ENCODE measurements at places on chromosomes 5 and 9. TPM values are rescaled to one million over a fixed set of nuclear protein-coding genes. Genes with fewer than 3 reads are reported as not detected.

GRCh38 chr9:95009459-95009858 is 283.0 kb downstream of the AOPEP start:
- H3K27ac ChIP-seq: peak overlapping the region; percentile 43
- peaks cover 38% of the 10 kb centered on the region for H3K36me3 ChIP-seq
- H3K4me1 ChIP-seq: peaks cover 26% of the 10 kb centered on the region
- no peak overlapping the region for H3K4me3 ChIP-seq
- peak; percentile 65 for DNase-seq

Gene PCDHB10
- total RNA-seq: 7.0 TPM

DNA sequence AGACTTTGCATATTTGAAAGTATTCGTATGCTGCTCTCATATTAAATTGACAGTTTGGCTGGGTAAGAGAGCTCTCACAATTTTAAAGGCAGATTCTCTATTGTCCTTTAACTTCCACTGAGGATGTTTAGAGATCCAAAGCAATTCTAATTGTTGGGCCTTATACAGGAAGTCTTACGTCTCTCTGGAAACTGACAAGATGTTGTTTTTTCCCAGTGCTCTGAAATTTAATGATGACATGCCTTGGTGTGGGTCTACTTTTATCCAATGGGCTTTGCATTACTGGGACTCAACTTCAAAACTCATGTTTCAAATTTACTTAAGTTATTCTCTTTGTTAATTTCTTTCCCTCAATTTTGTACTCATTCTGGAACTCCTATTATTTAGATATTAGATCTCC is 191.5 kb downstream of the SNX18 start:
- no peaks in the 10 kb centered on the region for H3K4me1 ChIP-seq
- no peaks in the 10 kb centered on the region for H3K36me3 ChIP-seq

Gene SPATA9
- total RNA-seq: 0.98 TPM

GRCh38 chr5:103364074-103364473 is 105.5 kb downstream of the MACIR start:
- no peaks in the 10 kb centered on the region for H3K27me3 ChIP-seq
- no peak overlapping the region for H3K27ac ChIP-seq
- DNase-seq: no peak
- H3K4me1 ChIP-seq: no peaks in the 10 kb centered on the region
- H3K36me3 ChIP-seq: no peaks in the 10 kb centered on the region

- H3K36me3 ChIP-seq: no peaks in the 10 kb centered on the region
- DNase-seq: peak; percentile 44
- H3K4me3 ChIP-seq: no peak overlapping the region
- no peak overlapping the region for H3K27ac ChIP-seq
- H3K27me3 ChIP-seq: no peaks in the 10 kb centered on the region
- H3K4me1 ChIP-seq: no peaks in the 10 kb centered on the region
Measured at GRCh38 chr5:14086261-14086660, 56.9 kb upstream of the TRIO start.

GRCh38 chr5:11177999-11178711 is 417.1 kb upstream of the DAP start:
- H3K4me1 ChIP-seq: no peaks in the 10 kb centered on the region
- no peaks in the 10 kb centered on the region for H3K36me3 ChIP-seq
- H3K4me3 ChIP-seq: no peak overlapping the region
- no peak overlapping the region for H3K27ac ChIP-seq
- H3K27me3 ChIP-seq: no peaks in the 10 kb centered on the region
- peak; percentile 7 for DNase-seq

DNA sequence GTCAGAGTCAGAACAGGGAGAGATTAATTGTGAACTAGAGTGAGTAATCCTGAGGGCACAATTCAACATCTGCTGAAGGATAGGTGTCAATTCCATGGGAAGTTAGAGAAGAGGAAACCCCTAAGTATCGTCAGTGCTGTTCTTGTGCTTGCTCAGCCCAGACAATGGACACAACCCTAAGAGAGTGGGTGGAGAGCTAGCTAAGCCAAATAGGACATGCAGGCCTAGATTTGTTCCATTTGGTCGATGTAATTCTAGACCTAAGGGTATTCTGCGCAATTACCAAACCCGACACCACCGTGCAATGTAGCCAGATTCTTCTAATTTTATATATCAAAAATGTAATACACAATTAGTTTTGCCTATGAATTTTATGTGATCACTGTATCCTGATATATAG is 431.6 kb downstream of the SH3GL2 start:
- no peak overlapping the region for H3K27ac ChIP-seq
- no peaks in the 10 kb centered on the region for H3K27me3 ChIP-seq
- H3K36me3 ChIP-seq: no peaks in the 10 kb centered on the region
- no peaks in the 10 kb centered on the region for H3K4me1 ChIP-seq

DNA sequence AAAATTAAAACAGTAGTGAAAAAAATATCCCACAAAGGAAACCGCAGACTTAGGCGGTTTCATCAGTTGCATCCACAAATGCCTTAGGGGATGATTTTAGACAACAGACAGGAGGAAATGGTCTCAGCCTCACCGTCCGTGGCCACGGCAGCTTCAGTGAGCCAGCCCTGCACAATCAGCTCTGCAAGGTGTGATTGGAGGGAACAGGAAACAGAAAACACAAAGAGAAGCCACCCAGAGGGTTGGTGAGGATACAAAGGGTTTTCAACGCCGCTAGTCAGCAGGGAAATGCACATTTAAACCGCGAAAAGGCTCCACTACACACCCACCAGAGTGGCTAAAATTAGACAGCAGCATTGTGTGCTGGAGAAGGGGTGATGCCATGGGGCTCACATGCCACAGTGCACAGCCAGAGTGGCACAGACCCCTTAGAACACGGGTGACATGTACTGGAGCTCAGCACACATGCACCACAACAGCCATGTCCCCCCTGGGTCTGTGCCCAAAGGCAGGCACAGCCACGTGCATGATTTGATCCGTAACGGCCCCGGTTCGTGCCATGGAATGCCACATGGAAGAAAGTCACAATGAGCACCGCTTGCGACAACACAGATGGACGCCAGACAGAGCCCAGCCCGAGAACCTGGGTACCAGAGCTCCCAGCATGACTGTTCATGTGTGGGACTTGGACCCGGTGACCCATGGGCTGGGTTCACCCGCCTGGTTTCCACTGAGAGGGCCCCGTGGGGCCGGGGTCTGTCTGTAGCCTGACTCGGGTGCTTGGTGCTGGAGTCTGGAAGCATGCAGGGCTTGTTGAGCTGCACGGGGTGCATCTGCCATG is 18.3 kb upstream of the TERT start:
- H3K36me3 ChIP-seq: peaks cover 3% of the 10 kb centered on the region
- no peaks in the 10 kb centered on the region for H3K27me3 ChIP-seq
- peaks cover 3% of the 10 kb centered on the region for H3K4me1 ChIP-seq

DNA sequence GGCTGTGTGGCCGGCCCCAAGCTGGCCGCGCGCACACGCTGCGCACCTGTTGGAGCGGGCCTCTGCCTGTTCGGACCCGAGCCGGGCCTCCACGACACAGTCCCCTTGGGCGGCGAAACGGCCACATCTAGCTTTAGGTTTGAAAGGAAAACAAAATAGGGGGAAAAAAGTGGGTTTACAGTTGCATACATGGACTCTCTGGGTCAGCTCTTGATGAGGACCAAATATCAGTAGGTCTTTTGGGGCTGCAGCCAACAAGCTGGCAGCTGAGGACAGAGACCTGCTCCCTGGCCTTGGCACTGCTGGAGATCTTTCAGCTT is 20.7 kb downstream of the IGIP start:
- no peak overlapping the region for H3K4me3 ChIP-seq
- DNase-seq: no peak
- H3K27me3 ChIP-seq: peaks cover 10% of the 10 kb centered on the region
- H3K27ac ChIP-seq: no peak overlapping the region
- no peaks in the 10 kb centered on the region for H3K4me1 ChIP-seq

Gene CD74
- total RNA-seq: 15.7 TPM

Gene SLC34A1
- total RNA-seq: not detected

DNA sequence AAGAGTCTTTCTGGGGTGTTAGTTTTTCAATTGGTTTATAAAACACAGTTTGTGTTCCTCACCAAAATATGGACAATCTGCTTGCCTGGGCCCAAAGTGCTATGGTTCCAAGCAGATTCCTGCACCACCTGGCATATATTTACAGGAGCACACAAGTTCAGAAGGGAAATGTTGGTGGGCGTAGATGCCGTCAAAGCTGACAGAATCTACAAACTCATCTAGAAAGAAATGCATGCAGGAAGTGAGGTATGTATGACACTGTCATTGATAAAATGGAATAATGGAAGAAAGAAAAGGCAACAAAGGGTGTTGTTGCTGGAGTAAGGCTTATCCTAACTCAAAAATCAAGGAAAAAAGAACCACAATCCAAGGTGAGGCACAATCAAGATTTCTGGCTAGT is 225.8 kb downstream of the MLLT3 start:
- H3K4me3 ChIP-seq: no peak overlapping the region
- DNase-seq: no peak
- no peak overlapping the region for H3K27ac ChIP-seq
- H3K4me1 ChIP-seq: no peaks in the 10 kb centered on the region

DNA sequence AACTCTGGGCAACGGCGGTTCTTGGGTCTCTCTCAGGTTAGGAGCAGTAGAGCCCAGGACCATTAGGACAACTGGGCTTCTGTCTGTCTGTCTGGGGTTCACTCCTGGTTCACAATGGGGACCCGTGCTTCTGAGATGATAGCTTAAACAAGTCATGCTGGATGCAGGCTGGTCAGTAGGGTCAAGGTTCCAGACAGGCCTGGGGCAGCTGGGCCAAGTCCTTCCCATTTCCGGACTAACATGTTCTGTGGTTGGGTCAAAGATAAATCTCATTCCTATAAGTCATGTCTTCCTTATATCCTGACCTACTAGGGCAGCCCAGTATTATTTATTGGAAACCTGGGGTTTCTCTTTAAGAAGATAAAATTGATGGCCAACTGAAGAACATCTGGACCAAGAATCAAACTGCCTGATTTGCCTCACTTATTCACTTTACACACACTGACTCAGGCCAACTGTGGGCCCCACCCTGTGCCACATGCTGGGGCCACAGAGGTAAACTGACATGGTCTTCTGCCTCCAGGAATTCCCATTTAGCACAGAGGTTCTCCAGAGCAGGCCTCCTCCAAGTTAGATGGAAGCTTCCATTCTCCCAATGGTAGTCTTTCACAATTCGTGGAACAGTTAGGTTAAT is 8.3 kb downstream of the HDHD3 start:
- no peaks in the 10 kb centered on the region for H3K27me3 ChIP-seq
- no peaks in the 10 kb centered on the region for H3K4me1 ChIP-seq
- H3K4me3 ChIP-seq: no peak overlapping the region
- H3K36me3 ChIP-seq: no peaks in the 10 kb centered on the region

Gene C9orf50
- not detected for total RNA-seq

- peak overlapping the region; percentile 48 for H3K27ac ChIP-seq
- H3K27me3 ChIP-seq: no peaks in the 10 kb centered on the region
Measured at GRCh38 chr5:65101632-65102100, 332.9 kb downstream of the CWC27 start.

Gene PIP5K1B
- total RNA-seq: 1.3 TPM

- no peaks in the 10 kb centered on the region for H3K27me3 ChIP-seq
- no peaks in the 10 kb centered on the region for H3K4me1 ChIP-seq
- DNase-seq: no peak
- peaks cover 3% of the 10 kb centered on the region for H3K36me3 ChIP-seq
Measured at GRCh38 chr9:89096807-89097206, 81.8 kb downstream of the SHC3 start.

Gene MYOT
- not detected for total RNA-seq

Gene ARL15
- total RNA-seq: 29.1 TPM

Gene TMEM215
- 3.0 TPM for total RNA-seq
